ENCODE measurements at places on chromosomes 16 and 17.

GRCh38 chr16:19338335-19338734 lies 52.8 kb downstream of the CLEC19A start:
- no peak for DNase-seq

DNA sequence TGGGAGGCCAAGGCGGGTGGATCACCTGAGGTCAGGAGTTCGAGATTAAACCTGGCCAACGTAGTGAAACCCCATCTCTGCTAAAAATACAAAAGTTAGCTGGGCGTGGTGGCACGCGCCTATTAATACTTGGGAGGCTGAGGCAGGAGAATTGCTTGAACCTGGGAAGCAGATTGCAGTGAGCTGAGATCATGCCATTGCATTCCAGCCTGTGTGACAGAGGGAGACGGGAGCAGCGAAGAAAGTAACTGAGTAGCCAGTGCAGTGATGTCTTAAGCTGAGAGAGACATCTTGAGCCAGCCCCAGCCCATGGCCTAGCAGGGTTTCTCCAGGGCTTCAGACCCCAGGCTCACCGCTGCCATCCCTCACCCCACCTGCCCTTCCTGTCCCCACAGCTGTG lies 9.8 kb upstream of the SMIM5 start:
- DNase-seq, result no peak

DNA sequence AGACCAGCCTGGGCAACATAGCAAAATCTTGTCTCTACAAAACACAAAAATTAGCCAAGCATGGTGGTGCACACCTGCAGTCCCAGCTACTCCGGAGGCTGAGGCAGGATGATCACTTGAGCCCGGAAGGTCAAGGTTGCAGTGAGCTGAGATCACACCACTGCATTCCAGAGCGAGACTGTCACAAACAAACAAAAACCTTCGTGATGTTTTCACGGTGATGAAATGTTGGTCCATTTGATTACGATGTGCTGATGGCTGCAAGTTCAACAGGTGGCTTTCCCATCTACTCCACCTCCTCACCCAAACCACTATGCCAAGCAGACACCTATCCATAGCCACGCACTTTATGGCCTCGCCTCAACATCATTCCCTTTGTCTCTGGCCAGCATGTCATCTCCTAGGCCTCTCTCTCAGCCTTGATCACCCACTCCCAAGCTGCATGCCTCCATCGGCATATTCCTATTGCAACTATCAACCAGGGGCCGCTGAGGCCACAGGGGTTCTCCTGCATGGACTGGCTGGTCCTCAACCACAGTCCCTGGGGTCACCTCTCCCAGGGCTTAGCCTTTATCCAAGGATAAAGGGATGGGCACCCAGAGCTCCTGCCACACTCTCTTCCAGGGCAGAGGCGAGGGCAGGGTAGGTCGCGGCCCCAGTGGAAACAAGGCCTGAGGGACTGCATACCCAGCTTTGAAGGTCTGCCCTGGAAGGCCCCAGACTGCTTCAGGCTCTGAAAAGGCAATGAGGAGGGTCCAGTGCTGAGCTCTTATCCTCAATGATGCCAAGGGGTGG lies 17.1 kb upstream of the ALOX15B start:
- no peak for DNase-seq

DNA sequence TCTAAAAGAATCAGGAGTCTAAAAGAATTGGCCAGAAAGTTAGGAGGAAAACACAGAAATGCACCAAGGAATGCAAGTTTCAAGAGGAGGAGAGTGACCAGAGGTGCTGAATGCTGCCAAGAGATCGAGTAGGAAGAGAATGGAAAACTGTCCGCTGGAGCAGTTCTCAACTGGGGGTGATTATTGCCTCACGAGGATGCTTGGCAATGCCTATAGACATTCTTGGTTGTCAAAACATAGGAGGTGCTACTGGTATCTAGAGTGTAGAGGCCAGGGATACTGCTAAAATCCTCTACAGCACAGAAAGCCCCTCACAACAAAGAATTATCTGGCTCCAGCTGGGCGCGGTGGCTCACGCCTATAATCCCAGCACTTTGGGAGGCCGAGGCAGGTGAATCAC lies 82.1 kb upstream of the NOL11 start:
- DNase-seq, result no peak

- no peak for DNase-seq
Observed at GRCh38 chr17:80970044-80970761, 21.4 kb upstream of the CHMP6 start.

DNA sequence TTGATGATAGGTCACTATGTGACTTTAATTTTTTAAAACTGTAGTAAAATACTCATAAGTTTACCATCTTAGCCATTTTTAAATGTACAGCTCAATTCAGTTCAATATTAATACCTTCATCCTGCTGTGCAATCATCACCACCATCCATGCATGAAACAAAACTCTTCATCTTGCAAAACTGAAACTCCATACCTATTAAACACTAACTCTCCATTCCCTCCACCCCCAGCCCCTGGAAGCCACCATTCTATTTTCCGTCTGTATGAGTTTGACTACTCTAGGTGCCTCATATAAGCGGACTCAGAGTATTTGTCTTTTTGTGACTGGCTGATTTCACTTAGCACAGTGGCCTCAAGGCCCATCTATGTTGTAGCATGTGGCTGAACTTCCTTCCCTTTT lies 9.4 kb upstream of the CNEP1R1 start:
- no peak for DNase-seq

- no peak for DNase-seq
Observed at GRCh38 chr17:48578616-48579470, 693 bp upstream of the HOXB4 start.

GRCh38 chr17:42402117-42402516 lies 13.9 kb upstream of the STAT3 start:
- no peak for DNase-seq

GRCh38 chr17:4806777-4807604 lies at the start of gene PLD2:
PLD2 (plus strand) TSS chr17:4807152; CDS start chr17:4807773, 621 bp downstream.
- peak; percentile 89 for DNase-seq

- DNase-seq, result no peak
Observed at GRCh38 chr17:69062860-69063581, 2.3 kb upstream of the ABCA9 start.

DNA sequence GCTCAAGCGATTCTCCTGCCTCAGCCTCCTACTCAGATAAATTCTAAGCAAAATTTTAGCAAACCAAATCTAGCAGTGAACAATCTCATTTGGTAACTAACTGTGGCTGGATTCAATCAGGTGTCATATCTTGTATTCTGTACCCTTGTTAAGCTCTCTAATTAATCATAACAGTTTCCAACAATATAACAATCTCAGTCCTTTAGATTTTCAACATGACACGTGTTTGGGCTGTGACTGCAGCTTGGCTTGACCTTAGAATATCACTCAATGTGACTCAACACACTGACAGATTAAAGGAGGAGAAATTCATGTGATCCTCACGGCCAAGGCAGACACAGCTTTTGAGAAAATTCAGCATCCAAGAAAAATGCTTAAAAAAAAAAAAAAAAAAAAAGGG lies 133.6 kb downstream of the BANP start:
- DNase-seq, result no peak

DNA sequence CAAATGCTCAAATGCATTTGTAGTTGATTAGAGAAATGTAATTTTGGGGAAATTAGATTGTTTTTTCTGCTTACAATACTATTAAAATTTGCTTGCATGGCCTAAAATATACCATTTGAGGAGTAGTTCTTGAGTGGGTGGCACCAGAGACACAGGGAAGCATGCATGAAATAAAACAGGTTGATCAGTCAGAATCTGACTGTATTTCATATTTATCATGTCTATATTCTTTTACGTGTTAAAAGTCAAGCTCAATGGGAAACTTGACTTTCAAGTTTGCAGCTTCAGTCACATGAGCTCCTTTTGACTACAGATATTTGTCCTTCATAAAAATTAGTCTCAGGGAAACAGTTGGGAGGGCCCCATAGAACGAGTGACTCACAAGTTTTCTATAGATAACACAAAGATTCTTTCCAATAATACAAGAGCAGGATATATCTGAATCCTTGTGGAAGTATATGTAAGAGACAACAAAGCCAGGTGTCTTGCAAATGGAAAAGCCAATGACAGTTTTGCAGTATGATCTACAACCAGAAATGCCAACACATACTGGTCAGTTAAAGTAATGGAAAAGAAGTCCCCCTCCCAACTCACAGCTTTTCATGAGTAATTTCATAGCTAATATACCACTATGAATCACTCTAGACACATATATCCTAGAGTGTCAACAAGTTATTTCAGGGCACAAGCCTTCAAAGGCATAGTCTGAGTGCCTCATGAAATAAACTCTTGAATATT lies 42.2 kb upstream of the CORO6 start:
- no peak for DNase-seq

GRCh38 chr16:15518381-15519351 lies 84.3 kb downstream of the BMERB1 start:
- DNase-seq, result peak; percentile 29

- DNase-seq, result no peak
Observed at GRCh38 chr17:59299400-59300092, 31.9 kb upstream of the YPEL2 start.

DNA sequence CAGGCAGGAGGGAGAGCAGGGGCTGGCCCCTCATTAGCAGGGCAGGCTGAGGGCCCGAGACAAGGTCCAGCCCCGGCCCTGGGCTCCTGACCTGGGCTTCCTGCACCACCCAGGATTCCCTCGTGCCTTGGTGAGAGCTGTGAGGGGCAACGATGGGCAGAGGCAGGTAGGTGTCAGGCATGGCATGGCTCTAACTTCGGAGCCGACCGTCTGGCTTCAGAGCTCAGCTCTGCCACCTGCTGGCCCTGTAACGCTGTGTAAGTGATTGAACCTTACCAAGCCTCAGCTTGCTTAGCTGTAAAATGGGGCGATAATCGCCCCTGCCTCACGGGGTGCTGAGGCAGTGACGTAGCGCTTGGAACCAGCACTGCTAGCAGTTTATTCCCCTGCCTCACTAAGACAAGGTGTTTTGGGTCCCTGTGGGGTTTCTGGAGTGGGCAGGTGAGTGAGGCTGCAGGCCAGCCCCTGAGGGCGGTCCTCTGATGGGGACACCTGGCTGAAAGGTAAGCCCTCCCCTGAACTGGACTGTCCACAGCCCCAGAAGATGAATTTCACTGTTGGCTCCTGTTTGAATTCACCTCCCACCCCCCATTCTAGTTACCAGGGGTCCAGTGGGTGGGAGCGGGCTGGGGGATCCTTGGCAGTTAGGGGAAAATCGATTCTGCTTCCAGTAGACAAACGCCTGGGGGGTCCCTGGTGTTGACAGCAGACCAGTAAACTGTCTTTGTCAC lies 184.8 kb upstream of the GSE1 start:
- DNase-seq, result peak; percentile 66

DNA sequence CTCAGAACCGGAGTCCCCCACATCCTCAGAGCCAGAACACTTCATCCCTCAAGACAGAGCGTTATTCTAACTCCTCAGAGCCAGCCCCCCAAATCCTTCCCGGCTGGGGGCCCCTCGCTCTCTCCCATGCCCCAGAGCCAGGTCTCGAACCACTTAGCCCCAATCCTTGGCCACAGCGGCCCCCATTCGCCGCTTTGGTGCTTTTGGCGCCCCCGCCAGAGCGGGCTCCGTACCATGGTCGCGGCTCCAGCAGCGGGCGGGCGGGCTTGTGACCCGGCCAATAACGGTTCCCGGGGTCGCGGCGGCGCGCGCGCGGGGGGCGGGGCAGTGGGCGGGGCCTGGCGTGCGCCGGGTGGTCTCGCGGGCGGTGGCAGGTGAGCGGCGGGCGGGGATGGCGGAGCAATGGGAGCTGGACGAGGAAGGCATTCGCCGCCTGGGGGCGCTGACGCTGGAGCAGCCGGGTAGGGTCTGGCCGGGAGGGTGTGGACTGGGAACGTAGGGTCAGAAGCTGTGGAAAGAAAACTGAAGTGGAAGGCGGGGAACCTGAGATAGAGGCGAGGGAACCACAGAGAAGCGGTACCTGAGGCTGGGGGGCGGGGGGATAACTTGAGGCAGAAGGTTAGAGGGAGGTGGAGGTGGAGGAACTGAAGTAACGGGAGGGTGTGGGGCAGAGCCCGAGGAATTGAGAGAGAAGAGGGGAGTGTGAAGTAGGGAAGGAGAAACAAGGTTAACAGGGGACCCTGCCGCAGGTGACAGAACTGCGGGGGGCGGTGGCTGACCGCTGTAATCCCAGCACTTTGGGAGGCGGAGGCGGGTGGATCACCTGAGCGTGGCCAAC lies at the start of the genes KCTD19 and LRRC36:
KCTD19 (minus strand) TSS at position 270 of the 838 bp plus-strand sequence; CDS start at position 236, 34 bp downstream.
LRRC36 (plus strand) TSS at position 344 of the 838 bp plus-strand sequence; CDS start at position 392, 48 bp downstream.
- peak; percentile 74 for DNase-seq

GRCh38 chr17:56602292-56603130 lies 9.0 kb downstream of the NOG start:
- DNase-seq, result no peak

DNA sequence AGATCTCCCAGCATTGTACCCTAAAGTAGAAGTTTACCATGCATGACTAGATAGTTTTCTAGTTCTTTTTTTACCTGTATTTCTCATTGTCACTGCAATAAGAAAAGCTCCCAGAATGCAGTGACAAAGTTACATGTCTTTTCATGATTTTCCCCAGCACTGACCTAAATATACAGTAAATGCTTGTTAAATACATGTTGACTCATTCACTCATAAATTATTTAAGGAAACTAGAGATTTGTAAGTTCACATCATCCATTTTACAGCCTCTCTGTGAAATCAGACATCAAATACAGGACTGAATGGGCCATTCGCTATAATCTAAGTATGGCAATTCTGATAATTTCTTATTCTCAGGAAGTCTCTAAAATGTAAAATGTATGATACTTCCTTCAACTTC lies 258.9 kb upstream of the AXIN2 start:
- DNase-seq, result no peak

DNA sequence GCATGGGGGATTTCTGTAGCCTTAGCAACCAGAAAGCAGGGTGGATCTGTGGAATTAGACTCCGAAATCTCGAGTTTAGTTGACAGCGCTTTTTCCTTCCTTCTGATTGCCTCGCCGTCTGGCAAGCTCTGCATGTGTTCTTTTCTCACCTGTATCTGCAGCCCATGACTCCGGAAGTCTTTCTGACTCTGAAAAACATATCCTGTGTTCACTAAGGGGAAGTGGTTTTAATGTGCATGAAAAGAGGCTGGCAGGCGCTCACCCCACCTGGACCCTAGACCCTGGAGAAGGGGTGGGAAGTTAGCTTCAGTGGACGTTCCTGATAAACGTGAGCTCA lies 158.5 kb downstream of the RPTOR start:
- no peak for DNase-seq

DNA sequence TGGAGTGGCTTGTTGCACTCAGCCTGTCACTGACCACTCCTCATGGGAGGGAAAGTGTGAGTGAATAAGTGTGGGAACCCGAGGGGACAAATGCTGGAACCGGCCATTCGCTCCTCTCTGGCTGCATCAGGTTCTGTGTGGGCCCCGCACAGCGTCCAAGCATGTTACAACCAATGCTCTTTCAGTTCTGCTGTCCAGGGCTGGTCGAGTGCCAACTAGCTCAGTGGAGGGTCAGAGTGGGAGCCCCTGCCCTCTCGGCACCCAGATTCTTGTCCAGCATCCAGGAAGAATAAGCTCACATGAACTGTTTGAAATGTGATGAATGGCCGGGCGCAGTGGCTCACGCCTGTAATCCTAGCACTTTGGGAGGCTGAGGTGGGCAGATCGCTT lies 48.3 kb upstream of the FBXO47 start:
- no peak for DNase-seq

GRCh38 chr17:27506348-27507218 lies 50.3 kb downstream of the KSR1 start:
- no peak for DNase-seq

- no peak for DNase-seq
Observed at GRCh38 chr17:45770632-45771270, 13.4 kb upstream of the CRHR1 start.

GRCh38 chr17:9116861-9117568 lies 95.7 kb downstream of the NTN1 start:
- no peak for DNase-seq
